ENCODE measurements at places on chromosomes 3 and 15.

DNA sequence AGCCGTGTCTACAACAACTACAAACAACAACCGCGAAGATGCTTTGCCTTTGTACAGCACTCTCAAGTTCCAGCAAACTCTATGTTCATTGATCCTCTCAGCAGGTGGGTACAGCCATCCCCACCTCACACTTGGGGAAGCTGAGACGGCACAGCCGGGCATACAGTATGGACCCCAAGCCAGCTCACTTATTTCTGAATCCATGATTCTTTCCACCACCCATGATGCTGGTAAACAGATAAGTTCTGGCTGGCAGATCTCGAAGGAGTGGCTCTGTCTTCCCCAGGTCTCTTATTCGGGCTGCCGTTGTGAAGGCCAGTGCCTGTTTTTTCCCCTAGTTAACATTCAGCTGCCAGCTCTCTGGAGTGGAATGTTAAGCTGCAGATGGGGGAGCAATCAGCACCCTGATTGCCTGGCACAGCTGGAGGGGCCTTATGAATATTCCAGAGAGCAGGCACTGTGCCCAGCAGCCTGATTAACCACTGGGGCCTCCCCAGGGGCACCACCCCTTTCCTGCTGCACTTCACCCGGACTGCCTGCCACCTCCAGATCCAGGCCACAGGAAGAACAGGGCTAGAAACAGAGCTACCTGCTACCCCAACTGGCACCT lies 73.2 kb downstream of the CORO2B start:
- DNase-seq: no peak

DNA sequence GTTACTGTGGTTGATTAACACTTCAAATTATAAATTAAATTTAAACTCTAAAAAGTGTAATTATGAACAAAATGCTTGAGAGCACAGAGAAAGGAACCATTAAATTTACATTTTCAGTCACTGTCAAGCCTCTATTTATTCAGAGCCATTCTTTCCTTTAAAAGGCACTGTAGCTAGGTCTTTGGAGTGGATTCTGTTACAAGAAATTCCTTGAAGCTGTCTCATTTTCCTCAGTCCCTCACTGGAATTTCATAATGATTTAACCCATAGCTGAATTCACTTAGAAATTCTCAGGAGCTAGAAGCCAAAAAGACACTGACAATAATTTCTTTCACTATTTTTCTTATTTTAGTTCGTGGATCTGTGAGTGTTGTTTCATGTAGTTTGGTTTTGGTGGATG lies 81.2 kb upstream of the TCF12 start:
- no peak for DNase-seq

GRCh38 chr3:23921052-23921511 lies 4.2 kb downstream of the RPL15 start:
- no peak for DNase-seq

DNA sequence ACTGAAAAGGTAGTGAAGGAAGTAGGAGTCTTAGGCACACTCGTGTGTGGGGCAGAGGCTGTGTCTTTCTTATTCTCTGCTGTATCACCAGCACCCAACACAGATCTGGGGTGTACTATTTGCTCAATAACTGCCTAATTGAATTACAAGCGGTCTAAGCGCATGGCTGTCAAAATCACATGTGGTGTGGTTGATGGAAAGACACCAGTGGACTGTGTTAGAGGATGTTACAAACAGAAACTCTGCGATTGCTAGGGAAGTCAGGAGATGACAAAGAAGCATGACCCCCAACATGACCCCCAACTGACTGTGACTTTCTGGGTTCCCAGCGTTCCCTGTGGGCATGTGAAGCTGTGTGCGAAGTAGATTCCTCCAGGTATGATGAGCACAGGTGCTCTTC lies 32.0 kb downstream of the ATG7 start:
- DNase-seq: no peak

- no peak for DNase-seq
Observed at GRCh38 chr15:82767163-82767829, 38.6 kb downstream of the FSD2 start.

- DNase-seq: peak; percentile 39
Observed at GRCh38 chr3:197186887-197187588, 111.4 kb downstream of the DLG1 start.

DNA sequence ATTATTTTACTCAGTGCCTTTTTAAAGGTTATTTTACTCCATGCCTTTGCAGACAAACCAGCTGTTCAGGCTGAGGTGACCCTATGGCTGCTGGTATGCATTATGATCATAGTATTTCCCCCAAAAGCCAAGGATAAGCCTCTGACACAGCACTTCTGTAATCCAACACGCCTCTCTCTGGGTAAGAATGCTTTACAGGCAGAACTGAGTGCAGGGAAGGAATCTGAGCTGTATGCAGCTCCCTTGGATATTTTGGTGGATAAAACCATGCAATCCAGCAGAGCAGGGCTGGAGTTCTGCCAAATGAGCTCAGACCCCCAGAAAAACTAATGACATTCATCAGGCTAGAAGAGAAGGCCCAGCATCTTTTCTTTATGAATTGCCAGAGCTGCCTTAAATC lies 11.7 kb upstream of the MAP1A start:
- no peak for DNase-seq

DNA sequence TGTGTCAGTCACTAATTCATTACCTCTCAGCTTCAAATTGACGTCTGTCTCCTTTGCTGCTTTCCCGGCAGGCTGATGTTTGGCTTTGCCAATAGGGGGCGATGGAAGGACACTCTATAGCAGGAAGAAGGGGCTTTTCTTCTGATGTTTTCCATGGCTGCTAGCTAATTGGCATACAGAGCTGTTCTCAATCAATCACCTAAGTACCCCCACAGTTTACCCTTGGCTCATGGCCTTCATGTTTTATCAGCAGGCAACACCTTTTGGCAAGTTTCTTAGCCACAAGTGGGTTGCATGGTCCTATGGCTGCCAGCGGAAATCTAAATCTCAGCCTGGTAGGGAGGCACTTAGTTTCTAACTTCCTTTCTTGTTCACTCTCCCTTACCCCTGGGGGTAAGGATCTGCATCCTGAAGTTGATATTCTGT lies 45.0 kb downstream of the ESYT3 start:
- DNase-seq: peak; percentile 51

GRCh38 chr15:67801926-67802914 lies 23.1 kb upstream of the SKOR1 start:
- DNase-seq: no peak

GRCh38 chr3:54631516-54632325 lies 296.1 kb downstream of the LRTM1 start:
- DNase-seq: no peak

- DNase-seq: no peak
Observed at GRCh38 chr3:133447750-133448477, 48.1 kb downstream of the BFSP2 start.

DNA sequence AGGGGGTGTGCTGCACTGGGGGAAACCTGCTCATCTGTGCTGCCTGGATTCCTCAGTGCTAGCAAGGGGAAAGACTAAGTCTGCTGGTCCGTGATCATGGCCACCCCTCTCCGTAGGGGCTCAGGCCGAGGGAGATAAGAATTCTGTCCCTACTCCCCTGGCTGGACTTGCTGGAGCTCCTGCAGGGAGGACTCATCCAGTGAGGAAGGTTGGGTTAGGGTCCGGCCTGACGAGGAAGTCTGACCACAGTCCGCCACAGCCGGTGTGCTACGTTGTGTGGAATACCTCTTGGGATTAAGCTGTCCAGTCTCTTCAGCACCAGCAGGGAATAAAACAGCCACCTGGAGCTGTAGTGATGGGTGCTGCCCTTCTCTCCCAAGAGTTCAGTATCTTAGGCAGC lies 1309.1 kb upstream of the CADM2 start:
- DNase-seq: no peak

GRCh38 chr3:196192524-196193051 lies 18.6 kb downstream of the ZDHHC19 start:
- DNase-seq: no peak

DNA sequence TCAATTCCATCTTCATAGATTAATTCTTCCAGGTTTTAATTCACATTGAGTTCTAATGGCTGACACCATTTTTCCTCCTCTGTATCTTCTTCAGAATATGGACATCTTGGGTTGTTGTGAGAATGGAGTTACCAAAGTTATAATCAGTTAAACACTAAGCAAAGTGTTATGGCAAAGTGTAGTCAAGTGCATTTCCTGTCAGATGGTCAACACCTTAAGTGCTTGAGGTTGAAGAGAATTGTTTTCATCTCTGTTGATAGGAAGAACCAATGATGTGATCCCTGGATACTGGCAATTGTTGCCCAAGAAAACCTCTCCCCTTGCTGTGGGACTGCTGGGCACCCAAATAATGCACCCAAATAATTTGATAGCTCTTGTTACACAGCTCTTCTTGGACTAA lies 102.6 kb upstream of the SATB1 start:
- no peak for DNase-seq

DNA sequence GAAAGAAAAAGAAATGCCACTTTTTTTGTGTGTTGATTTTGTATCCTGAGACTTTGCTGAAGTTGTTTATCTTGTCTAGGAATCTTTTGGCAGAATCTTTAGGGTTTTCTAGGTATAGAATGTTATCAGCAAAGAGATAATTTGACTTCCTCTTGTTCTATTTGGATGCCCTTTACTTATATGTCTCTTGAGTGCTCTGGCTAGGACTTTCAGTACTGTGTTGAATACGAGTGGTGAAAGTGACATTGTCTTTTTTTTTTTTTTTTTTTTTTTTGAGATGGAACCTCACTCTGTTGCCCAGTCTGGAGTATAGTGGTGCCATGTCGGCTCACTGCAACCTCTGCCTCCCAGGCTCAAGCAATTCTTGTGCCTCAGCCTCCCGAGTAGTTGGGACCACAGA lies 64.7 kb upstream of the NPHP3 start:
- DNase-seq: no peak

DNA sequence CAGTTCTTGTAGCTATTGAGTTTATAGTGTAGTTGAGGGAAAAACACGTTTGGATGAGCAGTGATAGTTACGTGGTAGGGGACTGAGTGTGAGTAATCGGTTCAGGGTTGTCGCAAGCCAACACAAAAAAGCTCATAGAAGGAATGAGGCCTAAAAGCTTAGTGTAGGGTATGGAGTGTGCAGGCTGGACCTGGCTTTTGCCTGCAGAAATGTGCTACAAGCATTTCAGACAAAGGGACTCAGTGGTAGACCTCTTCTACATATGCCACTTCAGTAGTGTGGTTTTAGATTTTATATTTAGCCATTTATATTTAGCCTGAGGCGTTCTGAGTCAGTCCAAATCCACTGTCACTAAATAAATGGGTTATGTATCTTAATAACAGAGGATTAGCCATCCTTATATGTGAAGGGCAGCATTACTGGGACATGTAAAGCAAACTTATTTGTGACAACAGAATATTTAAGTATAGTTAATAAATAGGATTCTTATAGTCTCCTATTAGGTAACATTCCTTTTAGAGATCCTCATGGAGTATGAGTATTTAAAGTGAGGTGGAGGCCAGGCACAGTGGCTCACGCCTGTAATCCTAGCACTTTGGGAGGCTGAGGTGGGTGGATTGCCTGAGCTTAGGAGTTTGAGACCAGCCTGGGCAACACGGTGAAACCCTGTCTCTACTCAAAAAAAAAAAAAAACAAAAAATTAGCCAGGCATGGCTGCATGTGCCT lies 21.8 kb downstream of the ATP2C1 start:
- no peak for DNase-seq

- no peak for DNase-seq
Observed at GRCh38 chr15:39539466-39539865, 41.4 kb upstream of the THBS1 start.

- no peak for DNase-seq
Observed at GRCh38 chr3:98561727-98562521, 30.1 kb downstream of the GPR15 start.

DNA sequence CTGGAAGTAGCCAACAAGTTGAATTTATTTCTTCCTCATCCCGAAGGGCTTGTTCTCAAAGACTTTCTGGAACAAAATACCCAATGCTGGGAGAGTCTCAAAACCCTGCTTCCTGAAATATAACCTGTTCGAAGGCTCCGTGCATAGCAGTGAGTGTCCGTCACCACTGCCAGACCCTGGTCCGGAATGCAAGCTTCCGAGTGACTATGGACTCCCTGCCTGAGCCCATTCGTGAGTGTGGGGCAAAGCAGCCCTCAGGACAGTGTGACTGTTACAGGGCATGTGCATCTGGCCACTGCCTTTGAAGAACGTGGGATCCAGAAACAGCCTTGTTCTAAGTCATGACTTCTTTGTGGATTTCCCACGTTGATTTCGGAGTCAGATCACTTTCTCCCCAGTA lies 214.5 kb upstream of the IGF1R start:
- no peak for DNase-seq

DNA sequence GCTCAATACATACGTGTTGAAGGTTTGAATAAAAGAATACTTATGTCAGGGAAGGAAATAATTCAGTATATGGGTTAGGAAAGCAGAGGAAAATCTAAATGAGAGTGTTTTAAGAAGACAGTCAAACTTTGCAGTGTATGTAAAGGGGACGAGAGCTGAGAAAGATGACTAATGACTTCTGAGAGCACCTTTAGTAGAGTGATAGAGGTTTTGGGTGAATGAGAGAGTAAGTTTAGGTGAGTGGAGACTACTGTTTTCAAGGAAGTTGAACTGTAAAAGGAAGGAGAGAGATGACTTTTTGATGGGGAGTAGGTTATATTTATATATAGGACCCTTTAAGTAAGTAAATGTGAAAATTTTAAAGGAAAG lies 9.4 kb downstream of the TBC1D23 start:
- no peak for DNase-seq

GRCh38 chr3:114758831-114759699 lies 388.0 kb downstream of the ZBTB20 start:
- no peak for DNase-seq

GRCh38 chr3:122416966-122417365 lies 1.1 kb upstream of the WDR5B start:
- DNase-seq: no peak

DNA sequence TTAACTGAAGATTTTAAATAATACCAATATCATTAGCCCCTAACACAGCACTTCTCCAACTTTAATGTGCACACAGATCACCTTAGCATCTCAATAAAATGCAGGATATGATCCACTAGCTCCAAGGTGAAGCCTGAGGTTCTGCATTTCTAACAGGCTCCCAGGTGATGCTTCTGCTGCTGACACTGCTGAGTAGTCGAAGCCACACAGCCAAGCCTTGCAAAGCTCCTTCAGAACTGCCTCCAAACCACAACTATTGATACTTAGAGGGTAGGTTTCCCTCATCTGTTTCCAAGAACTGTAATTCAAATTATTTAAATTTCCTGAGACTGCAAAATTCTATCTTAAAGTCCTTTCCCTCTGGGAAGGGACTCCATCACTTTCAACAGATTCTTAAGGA lies 3.9 kb downstream of the RIOX2 start:
- no peak for DNase-seq
